LHCN-M2 (cell line): ENCODE measurements at places on chromosomes 4 and X.

DNA sequence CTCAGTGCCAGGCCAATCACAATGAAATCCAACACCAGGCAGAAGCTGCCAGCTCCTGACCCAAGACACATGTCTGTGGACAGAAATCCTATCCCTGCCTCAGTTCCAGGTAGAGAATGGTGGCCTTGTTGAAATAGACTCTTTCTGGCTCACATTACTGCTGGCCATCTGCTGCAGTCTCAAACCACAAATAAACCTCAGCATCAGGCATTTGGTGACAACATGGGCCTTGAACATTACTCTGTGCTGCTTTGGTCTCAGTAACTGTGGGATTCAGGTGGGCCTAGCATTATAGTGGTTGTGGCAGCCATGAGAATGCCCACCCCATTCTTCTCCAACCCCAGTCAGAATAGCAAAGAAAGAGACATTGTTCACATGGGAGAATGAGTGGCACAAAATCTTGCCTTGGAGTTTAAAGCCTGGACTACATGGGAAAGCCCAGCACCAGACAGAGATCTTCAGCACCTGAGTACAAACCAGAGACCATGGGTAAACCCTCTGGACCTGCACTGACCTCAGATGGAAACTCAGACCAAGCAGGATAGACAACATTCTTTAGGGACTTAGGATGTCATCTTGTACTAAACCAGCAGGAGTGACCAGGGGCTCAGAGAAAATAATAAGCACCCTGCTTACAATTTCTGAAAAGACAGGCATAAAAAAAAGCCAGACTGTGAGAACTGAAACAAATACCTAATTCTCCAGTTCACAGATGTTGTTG, 50.4 kb upstream of the TRAM1L1 start:
- peak; percentile 23 for DNase-seq

GRCh38 chr4:145888393-145888792, 50.2 kb downstream of the ZNF827 start:
- no peak for DNase-seq

DNA sequence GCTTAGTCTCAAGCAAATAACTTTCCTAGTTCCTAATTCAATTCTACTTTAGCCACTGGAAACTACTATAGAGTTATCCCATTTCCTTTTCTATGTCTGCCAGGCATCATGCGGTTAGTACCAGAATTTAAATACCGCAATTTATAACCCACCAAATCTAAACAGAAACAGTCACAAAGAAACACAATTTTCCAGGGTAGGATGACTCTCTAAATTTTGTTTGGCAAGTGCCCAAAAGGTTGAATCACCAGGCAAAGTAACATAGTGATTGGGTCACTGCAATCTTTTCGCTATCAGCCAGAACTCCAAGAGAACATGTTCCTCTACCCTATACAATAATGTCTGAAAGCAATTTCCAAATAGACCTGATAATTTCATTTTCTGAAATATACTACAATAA, 240.2 kb upstream of the GRIA3 start:
- DNase-seq = no peak

DNA sequence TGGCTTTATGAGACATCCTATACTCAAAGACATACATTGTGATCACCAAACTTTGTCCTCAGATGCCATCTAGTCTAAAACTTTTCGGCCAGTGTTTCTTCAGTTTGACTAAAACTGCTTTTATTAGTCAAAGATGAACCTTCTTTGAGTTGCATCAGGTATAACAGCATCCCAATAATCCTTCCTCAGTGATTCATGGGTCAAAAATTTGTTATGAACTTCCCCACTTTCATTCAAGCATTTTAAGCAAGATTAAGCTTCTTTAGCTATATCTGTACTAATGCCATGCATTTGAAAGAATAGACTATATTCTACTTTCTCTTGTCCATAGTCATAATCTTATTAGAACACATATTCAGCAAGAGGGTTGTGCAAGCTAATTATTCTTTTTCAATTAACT, 1070.4 kb upstream of the ADGRL3 start:
- no peak for DNase-seq

- no peak for DNase-seq
Observed at GRCh38 chr4:101981756-101982155, 191.2 kb downstream of the BANK1 start.

GRCh38 chrX:477441-478012, 90.8 kb upstream of the PPP2R3B start:
- DNase-seq = no peak

DNA sequence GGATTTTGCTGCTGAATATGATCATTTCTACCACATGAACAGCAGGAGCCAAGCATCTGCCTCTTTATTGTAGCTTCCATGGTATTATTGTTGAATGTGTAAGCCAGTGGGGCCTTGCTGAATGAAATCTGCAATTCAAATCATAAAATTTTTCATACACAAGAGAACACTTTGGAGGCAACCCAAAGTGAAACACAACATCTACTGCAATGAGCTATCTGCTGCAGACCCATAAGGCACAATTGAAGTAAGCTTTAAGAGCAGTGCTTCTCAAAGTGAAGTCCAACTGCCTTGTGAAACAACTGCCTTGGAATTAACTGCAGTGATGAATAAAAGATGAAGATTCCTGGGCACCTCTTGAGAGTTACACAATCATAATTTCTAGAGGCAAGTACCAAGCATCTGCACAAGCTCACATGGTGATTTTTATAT, 626.3 kb upstream of the INTU start:
- no peak for DNase-seq

DNA sequence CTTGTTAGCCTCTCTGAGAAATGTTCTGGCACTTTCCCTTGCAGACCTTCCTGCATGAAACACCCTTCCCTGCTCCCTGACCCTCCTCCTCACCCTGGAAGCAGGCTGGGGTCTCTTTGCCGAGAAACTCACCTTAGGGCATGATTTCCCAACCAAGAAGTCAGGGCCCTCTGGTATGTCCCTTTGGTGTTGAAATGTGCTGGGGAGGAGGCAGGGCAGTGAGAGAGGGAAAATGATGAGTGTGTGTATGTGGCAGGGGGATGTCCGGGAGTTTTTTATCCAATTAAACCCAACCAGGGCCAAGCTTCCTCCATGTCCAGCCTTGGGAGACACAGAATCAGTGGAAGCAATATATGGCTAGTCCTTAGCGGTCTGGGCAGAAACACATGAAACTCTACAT, 5.1 kb downstream of the ELF4 start:
- no peak for DNase-seq

DNA sequence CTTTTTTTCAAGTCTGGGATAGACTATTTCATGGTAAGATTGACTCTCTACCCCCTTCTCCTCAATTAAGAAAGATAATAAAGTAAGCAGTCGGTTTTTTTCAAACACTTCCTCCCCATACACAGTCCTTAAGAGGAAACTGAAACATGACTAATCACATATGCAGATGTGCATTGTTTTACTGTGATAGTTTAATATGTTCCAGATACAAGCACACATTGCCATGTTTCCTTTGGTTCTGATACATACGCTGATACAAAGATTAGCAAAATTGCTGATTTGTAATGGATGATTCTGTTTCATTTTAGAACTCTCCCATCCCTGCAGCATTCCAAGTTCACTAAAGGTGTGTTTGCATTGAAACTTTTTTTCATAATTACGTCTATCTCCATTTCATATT, 76.1 kb downstream of the FBXO8 start:
- no peak for DNase-seq

DNA sequence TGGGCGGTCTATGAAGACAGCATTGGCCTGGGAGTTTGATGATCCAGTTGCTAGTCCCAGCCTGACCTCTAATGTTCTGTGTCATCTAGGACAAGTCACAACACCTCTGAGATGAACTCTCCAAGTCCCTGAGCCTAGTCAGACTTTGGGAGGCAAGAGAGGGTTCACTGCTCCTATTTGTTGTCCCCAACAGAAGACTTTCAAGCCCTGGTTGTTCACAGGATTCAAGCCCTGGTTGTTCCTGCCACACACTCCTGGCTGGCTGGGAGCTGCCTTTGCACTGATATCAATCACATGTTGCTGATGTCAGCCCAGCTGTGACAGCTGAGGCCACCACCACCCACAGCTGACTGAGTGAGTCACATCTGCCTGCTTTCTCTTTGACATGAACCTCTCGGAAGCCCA, 253.2 kb upstream of the RASGEF1B start:
- no peak for DNase-seq

DNA sequence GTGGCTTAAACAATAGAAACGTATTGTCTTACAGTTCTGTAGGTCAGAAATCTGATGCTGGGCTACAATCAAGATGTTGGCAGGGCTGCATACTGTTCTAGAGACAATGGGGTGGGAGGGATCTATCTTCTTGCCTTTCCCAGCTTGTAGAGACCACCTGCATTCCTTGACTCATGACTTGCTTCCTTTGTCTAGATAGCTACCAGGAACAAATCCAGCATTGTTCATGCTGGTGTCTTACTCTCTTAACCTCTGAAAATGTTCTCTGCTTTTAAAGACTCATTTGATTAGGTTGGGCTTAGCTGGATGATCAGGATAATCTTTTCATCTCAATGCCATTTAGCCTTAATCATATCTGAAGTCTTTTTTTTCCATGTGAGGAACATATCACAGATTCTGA, 169.0 kb downstream of the ZNF330 start:
- DNase-seq = no peak

DNA sequence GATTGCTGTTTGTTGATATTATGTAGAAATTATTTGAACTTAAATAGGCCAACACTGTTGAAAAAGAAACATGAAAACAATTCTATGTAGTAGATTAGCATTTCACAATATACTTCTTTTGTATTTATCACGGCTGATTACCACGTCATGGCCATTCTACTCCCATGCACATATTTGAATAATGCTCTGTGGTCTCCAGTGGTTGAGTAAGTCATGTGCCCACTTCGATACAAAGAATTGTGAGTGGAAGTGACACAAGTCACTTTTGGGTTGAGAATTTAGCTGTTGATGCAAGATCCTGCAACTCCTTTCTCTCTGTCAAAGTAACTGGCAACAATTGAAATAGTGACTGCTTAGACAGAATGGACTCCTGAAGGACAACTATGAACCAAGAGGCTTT, 6.7 kb upstream of the FSTL5 start:
- DNase-seq = no peak
